AG08395 (cell line): ENCODE measurements at places on chromosomes 2 and 18.

GRCh38 chr2:112877423-112877822 is 33.5 kb upstream of the IL37 start:
- peak; percentile 46 for DNase-seq

DNA sequence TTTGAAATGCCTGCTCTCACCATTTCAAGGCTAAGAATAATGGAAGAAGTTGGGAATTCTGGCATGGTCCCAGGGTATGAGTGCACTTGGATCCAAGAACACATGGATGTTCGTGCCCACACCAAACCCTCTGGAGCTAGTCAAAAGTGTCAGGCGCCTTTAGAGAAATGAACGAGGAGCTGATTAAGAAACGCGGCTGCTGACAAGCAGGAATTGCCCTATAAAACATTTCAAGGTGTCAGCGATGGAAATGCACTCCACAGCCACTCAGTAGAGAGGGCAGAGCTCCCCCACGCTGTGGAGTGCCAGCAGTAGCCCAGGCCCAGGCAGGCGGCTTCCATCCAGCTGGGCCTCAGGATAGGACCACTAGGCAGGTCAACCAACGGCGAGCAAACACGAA is 213.7 kb downstream of the TTC32 start:
- no peak for DNase-seq

DNA sequence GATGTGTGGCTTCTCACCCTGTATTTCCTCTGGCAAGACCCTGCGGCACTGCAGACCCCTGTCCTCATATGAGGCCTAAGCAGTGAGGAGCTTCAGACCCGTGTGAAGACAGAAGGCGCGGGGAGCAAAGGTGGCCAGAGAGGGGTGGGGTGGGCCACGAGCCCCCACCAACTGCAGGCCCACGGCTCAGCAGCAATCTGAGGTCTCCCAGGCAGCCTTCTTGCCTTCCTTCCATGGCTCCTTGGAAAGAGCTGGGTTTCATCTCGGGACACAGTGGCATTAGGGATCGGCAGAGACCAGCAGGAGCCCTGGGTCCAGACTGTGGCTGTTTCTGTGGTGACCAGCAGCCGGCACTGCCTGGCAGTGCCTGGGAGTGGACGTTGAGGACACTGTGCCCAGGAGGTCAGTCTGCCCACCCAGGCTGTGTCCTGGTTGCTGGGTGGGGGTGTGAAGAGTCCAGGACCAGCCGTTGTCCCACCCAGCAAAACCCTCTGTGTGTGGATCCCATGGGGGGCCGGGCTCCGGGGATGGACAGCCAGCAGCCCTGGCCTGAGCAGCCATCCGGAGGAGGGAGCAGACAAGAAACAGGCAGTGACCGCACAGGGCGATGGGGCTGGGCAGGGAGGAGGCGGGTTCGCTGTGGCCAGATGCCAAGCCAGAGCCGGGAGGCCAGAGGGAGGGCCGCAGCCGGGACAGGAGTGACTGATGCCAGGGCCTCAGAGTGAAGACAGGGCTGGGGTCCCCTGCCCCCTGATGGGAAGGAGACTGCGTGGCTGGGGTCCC is 73.8 kb downstream of the RRM2 start:
- no peak for DNase-seq

GRCh38 chr18:50659091-50660003 is 99.5 kb downstream of the MAPK4 start:
- no peak for DNase-seq

GRCh38 chr2:173749315-173749714 is 215.9 kb downstream of the SP3 start:
- peak; percentile 28 for DNase-seq

- peak; percentile 51 for DNase-seq
Observed at GRCh38 chr2:85953476-85953875, 64.7 kb upstream of the ST3GAL5 start.

DNA sequence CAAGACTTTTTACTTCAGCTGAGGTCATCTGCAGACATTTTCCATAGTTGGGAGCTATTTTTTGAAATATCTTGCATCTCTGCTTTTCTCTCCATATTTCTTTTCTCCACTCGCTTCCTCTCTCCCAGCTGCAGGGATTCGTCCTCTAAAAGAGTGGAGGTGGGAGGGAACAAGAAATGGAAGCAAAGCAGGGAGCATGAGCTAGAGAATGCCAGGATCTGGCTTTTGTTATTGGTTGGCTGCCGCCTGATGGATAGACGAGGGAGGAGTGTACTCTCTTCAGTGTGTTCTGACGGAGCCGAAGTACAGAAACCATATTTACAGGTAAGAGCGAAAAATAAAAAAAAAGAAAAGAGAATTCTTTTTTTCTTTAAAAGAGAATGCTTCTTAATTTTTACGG is at the start of gene CSRNP3:
Gene CSRNP3, plus strand, starts transcription at position 282 of the 400 bp plus-strand sequence. CDS start 125,368 bp downstream, outside the sequence.
- DNase-seq: peak; percentile 82

DNA sequence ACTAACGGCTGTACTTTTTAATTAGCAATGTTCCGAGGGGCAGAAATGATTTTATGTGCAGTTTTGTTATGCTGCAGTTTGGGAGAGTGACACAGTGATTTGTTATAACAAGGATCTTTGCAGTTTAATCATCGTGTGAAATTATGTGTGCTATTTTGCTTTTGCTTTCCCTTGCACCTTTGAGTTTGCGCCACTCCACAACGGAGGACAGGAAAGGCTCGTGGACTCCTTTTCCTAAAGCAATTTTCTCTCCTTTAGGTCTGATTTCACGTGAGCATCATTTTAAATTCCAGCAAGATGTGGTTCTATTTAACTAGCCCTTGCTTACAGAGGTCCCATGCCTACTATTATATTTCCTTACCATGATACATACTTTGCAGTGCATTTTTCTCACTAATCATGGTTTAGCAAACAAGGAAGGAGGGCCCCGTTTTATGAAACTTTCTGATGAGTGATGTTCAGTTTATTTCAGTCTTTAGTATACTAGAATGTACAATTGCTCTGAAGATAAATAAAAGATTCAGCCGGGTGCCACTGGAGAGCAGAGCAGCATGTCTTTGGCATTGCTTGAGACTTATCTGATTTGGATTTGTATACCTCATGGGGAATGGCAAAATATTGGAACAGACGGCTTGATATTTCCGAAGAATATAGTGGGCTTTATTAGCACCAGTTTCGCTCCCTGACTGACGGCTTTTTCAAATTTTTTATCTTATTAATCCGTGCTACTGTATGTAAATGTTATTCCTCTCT is 528.2 kb upstream of the FANCL start:
- no peak for DNase-seq
